Renal pelvis (tissue), 12 donors: ENCODE measurements at places on chromosomes 1 and 21. TPM values are rescaled to one million over a fixed set of nuclear protein-coding genes. Genes with fewer than 3 reads are reported as not detected.

DNA sequence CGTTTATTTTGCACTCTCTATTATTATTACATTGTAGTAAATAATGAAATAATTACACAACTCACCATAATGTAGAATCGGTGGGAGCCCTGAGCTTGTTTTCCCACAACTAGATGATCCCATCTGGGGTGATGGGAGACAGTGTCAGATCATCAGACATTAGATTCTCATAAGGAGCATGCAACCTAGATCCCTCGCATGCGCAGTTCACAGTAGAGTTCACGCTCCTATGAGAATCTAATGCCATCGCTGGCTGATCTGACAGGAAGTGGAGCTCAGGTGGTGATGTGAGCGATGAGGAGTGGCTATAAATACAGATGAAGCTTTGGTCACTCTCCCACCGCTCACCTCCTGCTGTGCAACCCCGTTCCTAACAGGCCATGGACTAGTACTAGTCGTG is 112.1 kb downstream of the ROR1 start:
- DNase-seq: no peak

Gene HSD3B1
- polyA plus RNA-seq: 0.49 TPM

Gene ADAMTS4
- polyA plus RNA-seq: 0.73 TPM

- no peak for DNase-seq
Measured at GRCh38 chr1:228047183-228047466, 35.4 kb upstream of the ARF1 start.

GRCh38 chr1:112358061-112358770 is 37.8 kb upstream of the CTTNBP2NL start:
- DNase-seq: no peak

Gene TMEM9
- polyA plus RNA-seq: 166 TPM

GRCh38 chr1:226691247-226691646 is 47.8 kb downstream of the ITPKB start:
- no peak for DNase-seq

GRCh38 chr21:42555756-42556438 is 42.2 kb downstream of the SLC37A1 start:
- no peak for DNase-seq

Gene SEMA4A
- polyA plus RNA-seq: 21.2 TPM

DNA sequence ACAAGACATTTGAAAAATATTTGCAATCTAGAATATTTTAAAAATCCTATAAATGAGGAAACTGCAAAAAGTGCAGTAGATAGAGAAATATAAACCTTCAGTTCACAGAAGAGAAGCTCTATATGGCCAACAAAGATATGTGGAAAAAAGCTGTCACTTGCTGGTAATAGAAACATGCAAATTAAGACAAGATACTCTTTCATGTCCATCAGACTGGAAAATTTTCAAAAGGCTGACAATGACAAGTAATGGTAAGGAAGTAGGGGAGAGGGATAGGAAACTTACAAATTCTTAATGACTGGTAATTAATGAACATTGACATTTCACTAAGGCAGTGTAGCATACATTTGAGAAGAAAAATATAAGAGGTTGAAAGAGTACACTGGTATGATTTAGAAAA is 147.9 kb downstream of the MRPL39 start:
- no peak for DNase-seq

GRCh38 chr1:26160527-26161414 is 1.9 kb downstream of the FAM110D start:
- DNase-seq: no peak

GRCh38 chr1:110897681-110898080 is 24.7 kb downstream of the CD53 start:
- no peak for DNase-seq

- no peak for DNase-seq
Measured at GRCh38 chr1:162678439-162678838, 46.2 kb downstream of the DDR2 start.

GRCh38 chr1:118154220-118154619 is 30.8 kb downstream of the SPAG17 start:
- DNase-seq: no peak

Gene KRTAP10-1
- not detected for polyA plus RNA-seq

Gene LIX1L
- polyA plus RNA-seq: 22.0 TPM

DNA sequence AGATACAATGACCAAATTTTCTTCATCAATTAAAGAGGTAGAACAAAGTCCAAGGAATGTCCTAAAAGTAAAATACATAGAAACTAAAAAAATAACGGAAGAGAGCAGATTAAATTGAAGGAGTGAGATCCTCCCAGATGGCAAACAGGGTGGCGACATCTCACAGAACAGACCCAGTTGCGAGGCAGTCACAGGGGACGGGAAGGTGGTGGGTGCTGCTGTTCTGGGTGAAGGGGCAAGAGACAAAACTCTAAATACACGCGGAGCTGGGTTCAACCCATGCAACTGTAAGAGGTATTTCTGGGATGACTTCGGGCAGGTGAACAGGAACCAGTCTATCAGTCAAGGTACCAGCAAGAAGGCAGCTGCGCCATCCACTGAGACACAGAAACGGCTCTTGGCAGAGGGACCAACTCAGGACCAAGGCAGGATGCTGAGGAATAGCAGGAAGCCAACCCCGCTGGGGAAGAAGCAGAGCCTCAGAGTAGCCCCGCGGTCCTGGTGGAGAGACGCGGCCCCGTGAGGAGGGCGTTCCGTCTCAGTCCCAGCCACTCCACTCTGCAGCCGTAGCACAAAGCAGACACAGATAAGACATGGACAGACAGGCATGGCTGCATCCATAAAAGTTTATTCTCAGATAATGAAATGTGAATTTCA is 32.2 kb downstream of the WDR4 start:
- no peak for DNase-seq

Gene DNALI1
- 73.1 TPM for polyA plus RNA-seq

DNA sequence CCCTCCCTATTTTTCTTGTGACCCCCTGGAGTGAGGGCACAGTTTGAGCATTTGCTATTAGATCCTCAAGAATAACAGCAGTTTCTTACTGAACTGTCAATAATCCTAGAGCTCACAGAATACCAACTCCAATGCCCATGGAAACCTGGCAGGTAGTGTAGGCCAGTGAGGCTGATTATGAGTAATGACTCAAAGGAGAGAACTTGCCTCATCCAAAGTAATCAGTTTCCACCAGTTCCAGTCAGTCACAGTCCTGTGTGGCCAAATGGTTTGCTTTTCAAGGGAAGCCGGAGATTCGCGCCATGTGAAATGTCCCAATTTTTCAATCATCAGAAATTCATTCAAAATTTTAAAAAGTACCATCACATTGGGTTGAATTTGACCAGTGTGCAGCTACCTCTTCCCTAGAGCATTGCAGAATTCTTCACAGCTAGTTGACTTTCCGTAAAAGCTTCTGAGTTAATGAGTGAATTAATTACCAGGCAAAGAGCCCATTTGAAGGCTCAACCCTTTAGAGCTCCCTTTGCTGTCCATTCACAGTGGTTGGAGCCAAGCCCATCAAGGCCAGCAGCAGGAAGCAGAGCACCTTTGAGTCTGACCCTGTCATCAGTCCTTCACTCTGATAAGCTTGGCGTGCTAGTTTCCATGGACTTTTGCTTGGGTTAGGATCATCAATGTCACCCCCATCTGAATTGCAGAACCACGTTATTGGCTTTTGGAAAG is 170.3 kb downstream of the KAZN start:
- DNase-seq: no peak

DNA sequence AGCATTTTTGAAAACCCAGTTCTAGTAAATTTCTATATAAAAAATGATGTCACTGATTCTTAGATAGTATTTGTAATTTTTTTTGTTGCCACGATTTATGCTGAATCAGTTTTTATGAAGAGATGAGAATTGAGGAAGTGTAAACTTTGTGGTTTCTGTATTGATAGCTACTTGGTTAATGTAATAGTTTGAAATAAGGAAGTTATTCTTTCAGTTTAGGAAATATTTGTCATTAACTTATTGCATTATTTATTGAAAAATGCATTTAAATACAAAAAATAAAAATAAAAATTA is 97.8 kb downstream of the ZFYVE9 start:
- no peak for DNase-seq

DNA sequence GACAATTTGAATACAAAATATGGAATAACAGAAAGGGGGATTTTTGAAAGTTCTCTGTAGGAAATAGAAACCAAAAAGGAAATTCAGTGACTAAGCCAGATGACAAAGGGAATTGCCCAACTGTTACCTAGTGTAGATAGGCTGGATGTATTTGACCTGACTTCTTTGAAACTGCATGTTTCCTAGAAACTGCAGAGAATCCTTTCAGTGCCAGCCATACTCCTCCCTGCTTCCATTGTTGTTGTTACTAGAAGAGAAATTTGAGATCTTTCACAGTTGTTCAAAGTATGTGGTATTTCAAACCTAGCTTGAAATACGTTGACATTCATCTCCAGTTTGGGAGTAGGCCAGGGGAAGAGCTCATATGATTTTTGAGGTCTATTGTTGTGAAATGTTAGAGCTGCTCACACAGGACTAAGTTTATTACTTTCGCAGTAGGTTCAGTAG is 1.8 kb upstream of the GBP5 start:
- DNase-seq: peak; percentile 24

Gene AUNIP
- polyA plus RNA-seq: 3.0 TPM

- DNase-seq: peak; percentile 26
Measured at GRCh38 chr1:183776731-183777130, 28.2 kb upstream of the RGL1 start.

DNA sequence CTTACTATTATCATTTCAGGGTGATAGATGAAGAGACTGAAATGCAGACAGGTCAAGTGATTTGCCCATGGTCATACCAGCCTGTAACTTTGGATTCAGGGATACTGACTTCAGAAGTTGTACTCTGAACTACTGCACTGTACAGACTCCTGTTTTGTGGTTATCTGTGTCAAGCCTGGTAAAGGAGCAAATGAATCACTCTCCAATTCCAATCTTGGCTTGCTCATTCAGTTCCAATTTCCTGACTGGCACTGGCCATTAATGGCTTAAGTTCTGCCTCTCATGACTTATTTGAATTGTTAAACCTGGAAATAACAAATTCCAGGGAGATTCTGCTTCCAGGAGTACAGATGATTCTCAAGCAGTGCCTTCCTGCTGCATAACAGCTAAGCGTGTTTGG is 45.4 kb upstream of the PLD5 start:
- DNase-seq: no peak

Gene SDHB
- 156 TPM for polyA plus RNA-seq

Gene IFNGR2
- 81.3 TPM for polyA plus RNA-seq

Gene OLIG2
- 0.20 TPM for polyA plus RNA-seq

GRCh38 chr1:201444792-201445191 is 23.3 kb upstream of the TNNI1 start:
- DNase-seq: no peak

Gene WLS
- polyA plus RNA-seq: 130 TPM

DNA sequence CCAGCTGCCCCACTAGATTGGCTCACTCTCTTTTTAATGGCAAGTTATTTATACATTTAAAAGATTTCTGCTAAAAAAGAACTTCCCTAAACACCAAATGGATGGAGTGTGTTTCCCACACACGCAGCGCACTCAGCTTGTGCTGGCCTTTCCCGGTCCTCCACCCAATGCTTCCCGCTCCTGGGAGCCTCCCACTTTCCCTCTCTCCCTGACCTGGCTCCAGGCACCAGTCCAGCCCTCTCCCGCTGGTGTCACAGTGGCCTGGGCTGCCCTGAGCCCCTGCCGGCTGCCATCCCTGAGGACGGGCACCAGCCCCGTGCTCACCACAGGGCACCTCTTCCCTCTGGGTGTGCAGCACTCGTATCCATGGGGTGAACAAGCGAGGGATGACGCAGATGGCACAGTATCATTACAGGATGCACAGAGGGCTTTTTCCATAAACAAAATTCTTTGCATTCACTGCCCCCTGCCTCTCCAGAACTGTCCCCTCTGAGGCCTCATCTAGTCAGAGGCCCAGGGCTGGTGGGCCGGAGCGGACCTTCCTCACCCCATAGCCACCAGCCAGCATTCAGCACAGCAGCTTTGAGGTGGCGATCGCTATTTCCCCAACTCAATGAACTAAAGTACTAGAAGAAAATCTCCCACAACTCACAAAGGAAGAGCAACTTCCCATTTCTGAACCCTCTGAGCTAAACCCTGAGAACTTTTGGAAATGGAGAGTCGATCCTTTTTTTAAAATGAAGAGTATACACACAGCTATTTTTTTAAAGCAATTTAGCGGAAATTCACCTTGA is 68.5 kb downstream of the SLC37A1 start:
- no peak for DNase-seq
